Common myeloid progenitor, CD34-positive (primary cell): ENCODE measurements at places on chromosomes 12 and 14.

DNA sequence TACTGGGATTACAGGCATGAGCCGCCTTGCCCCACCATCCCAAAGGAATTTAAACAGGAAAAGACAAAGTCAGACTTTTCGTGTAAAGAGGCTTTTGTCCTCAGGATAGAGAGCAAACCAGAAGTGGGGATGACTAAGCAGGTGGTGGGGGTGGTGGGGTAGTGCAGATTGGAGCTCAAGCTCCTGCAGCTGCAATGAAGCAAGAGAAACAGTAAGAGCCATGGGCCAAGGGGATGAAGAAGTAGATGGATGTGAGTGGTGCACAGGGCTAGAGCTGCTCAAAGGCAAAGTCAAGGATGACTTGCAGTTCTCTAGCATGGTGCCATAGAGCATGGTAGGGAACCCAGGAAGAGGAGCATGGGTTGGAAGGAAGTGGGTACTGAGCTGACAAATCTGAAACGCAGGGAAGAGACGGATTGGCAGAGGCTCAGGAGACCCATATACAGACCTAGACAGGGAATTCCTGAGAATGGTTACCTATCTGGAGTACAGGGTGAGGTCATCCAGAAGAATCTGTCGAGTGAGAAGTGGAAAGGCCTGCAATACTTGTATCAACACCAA is 11.4 kb upstream of the RNF34 start:
- peak; percentile 27 for DNase-seq

GRCh38 chr12:6603095-6603567 is 4.0 kb downstream of the CHD4 start:
- peak; percentile 48 for DNase-seq

DNA sequence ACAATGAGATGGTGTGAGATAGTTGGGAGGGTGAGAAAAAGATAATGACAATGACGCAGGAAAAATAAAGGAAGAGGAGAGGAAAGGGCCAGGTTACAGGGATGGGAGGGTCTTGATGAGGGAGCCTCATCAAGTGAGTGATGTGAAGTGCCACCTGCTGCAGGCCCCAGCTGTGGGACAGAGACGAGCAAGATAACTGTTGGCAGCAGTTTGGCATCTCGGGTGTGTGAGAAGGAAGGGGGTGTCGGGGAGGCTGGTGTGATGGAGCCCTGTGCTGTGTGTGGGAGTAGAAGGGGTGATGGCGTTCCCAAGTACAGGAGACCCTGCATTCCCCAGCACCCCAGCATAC is 11.4 kb upstream of the TAC3 start:
- no peak for DNase-seq

DNA sequence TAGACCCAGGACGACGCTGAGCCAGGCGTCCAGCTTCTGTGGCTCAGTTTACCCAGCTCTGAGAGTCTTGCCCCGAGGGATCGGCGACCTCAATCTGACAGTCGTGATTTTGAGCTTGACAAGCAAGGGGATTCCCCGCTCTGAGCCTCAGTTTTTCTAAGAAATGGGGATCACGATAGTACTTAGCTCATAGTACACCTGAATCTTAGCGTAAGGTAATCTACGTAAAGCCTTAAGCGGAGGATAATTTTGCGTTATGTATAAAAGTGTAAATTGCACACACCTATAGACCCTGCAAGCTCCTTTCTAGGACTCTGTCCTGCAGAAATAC is 285 bp downstream of the MVK start:
- no peak for DNase-seq

DNA sequence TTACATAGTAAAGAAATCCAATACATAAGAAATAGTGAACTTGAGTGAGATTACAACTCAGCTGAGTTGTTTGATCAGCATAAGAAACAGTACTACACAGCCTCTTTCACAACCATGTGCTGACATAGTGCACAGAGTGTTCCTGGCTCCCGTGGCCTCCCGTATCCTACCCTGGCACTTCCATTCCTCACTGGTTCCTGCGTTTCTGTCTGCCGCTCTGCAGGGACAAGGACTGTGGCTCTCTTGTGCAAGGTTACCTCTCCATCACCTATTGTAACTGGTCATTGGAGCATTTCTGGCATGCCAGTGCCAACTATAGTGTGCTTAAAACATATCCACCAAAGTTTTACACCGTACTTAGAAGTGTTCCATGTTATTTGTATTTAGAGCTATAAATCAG is 46.3 kb upstream of the PCED1B start:
- no peak for DNase-seq

- no peak for DNase-seq
These were observed 38.6 kb downstream of the SPTSSA start for GRCh38 chr14:34423445-34423844.

GRCh38 chr12:28878629-28879028 is 270.4 kb upstream of the FAR2 start:
- DNase-seq, result no peak
